ENCODE measurements at places on chromosomes 12 and 14.

- no peak for DNase-seq
Observed at GRCh38 chr14:96507723-96508122, 5.5 kb downstream of the PAPOLA start.

DNA sequence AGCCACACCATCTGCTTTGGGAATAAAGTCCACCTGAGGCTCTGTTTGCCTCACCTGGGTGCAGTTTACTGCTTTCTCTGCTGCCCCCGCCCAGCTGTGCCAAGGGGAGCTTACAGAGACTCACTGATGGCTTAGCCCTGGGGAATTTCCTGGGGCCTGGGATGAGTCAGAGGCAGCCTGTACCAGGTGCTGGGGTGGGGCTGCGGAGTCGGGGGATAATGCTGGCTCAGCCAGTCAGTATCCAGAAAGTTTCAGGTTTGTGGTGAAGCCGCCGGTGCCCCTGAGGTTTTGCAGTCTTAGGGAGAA, 22.3 kb downstream of the PLEKHG3 start:
- no peak for DNase-seq

DNA sequence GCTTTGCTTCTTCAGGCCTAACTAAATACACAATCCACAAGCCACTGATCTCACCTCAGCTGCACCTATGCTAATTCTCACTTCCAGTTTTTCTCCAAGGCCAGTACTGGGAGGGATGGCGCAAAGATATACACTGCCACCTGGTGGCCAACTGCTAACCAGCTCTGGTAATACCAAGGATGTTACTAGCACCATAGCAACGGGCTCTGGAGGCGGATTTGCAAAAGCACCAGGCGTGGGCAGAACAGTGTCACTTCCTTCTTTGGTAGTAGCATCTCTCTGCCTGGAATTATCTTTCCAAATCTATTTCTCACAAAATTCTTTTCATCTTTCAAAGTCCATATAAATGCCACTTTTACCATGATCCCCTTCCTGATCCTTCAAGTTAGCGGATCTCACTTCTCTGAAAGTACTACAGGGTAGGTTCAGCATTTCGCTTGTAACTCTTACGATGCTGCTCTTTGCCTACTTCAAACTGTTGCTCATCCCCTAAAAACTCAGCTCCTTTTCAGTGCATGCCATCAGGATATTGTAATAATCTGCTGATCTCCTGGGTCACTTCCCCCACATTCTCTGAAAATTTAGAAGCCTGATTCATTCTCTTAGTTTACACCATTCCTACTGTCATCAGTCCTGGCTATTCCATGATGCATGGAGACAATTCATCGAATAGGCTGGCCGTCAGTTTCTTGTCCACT, 37.1 kb upstream of the FOXJ2 start:
- peak; percentile 79 for DNase-seq

GRCh38 chr12:92138144-92138543, 7.5 kb downstream of the BTG1 start:
- no peak for DNase-seq

GRCh38 chr12:57175428-57176138, 28.2 kb upstream of the LRP1-AS start:
- peak; percentile 29 for DNase-seq

DNA sequence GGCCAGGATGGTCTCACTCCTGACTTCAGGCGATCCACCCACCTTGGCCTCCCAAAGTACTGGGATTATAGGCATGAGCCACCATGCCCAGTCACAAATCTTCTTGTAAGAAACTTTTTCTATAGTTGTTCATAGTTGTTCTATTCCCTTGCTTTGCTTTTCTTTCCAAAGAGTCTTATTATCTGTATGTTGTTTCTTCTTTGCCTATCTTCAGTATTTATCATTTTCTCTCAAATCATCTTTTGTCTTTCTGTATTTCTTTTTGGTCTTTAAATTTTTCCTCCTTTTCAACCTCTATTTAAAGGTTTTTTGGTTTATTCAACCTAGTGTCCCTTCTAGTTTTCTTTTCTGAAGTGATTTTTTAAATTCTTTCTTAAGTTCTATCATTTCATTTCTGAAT, 68.7 kb downstream of the LRP6 start:
- no peak for DNase-seq

- no peak for DNase-seq
Observed at GRCh38 chr12:89379148-89379838, 27.0 kb upstream of the DUSP6 start.

DNA sequence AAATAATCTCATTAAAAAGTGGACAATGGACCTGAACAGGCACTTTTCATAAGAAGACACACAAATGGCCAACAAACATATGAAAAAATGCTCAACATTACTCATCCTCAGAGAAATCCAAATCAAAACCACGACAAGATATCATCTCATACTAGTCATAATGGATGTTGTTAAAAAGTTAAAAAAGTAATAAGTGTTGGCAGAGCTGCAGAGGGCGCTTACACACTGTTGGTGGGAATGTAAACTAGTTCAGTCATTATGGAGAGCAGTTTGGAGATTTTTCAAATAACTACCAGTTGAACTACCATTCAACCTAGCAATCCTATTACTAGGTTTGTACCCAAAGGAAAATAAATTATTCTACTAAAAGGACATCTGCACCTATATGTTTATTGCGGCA, 47.2 kb downstream of the FOXG1 start:
- no peak for DNase-seq

DNA sequence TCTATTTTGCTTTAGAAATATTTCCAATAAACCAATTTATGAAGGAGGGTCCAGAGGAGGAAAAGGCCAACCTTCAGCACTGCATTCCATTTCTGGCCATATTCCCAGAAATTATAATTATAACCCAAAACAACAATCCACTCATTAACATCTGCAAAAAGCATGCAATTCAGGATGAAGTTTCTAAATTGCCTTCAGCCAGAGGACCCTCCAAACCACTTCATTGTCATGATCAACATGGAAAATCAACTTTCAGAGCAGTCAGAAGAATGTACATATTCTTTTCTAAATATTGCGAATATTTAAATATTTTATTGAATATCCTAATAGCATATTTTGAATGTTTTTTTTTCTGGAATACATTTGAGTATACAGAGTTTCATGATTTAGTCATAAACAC, 332.6 kb upstream of the TMEM132C start:
- DNase-seq: no peak

DNA sequence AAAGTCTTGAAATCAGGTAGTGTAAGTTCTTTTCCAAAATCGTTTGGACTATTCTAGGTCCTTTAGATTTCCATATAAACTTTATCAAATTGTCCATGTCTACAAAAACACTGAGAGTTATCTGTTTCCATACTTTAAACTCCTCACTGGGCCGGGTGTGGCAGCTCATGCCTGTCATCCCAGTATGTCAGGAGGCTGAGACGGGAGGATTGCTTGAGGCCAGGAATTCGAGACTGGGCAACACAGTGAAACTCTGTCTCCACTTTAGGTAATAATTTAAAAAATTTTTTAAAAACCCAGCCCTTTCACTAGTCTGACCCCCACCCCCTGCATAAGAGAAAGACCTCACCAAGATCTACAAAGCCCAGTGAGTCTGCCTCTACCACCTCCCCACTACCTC, 6.4 kb upstream of the ISM2 start:
- no peak for DNase-seq

GRCh38 chr14:100546051-100546443, 41.2 kb downstream of the BEGAIN start:
- no peak for DNase-seq

- no peak for DNase-seq
Observed at GRCh38 chr12:77932216-77932615, 101.5 kb downstream of the NAV3 start.

GRCh38 chr12:46609674-46610073, 216.1 kb downstream of the SLC38A4 start:
- no peak for DNase-seq

- DNase-seq: no peak
Observed at GRCh38 chr14:89566644-89567415, 149.8 kb upstream of the FOXN3 start.

GRCh38 chr12:105057174-105057573, 27.1 kb downstream of the ALDH1L2 start:
- DNase-seq: no peak

DNA sequence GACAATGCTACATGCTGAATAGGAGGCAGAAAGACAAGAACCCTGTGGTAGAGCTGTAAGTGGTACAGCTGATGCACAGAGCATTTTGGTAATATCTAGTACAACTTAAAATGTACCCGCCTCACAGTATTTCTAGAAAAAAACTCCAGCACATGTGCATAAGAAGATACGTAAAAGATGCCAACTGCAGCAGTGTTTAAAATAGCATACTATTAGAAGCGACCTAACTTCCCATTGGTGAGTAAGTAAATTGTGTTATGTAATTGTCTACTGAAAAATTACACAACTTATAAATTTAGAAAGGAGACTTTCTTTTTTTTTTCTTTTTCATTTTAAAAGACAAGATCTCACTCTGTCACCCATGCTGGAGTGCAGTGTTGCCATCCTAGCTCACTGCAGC, 114.3 kb upstream of the CAND1 start:
- no peak for DNase-seq

GRCh38 chr12:112837629-112838197, 46.2 kb downstream of the RPH3A start:
- DNase-seq: no peak

DNA sequence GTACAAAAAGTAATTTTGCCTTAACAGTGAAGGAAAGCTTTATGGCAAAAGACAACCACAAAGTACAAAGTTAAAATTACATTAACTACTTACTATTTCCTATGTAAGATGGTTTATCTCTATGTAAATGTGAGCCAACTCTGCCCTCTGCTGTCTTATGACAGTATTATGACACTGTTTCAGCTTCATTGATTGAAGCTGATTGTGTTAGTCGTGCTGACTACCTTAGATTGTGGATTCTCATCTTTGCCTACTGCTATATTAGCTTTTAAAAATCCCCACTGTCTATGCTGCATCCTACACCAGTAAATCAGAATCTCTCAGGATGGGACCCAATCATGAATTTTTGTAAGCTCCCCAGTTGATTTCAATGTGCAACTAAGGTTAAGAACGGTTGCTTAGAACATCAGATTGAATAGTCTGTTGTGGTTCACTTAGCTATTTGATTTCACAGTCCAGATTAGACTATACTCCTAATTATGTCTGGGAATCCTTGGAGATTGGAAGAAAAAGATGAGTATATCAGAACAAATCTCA, 12.2 kb upstream of the SPTB start:
- no peak for DNase-seq

DNA sequence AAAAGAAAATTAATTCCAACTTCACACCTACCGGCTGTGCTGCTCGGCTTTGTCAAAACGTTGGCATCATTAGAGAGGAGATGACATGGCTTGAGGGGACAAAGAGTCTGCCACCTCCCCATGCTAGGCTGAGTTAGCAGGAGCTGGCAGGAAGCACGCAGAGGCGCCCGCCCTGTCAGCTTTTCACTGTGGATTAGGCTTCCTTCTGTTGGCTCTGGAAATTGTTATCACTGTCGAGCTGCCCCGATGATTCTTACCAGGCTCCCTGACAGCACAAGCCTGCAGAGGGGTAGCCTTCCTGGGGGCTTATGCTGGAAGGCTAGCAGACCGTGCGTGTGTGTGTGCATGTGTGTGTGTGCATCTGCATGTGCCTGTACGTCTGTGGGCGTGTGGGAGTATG, 490.9 kb upstream of the TBX3 start:
- DNase-seq: no peak

DNA sequence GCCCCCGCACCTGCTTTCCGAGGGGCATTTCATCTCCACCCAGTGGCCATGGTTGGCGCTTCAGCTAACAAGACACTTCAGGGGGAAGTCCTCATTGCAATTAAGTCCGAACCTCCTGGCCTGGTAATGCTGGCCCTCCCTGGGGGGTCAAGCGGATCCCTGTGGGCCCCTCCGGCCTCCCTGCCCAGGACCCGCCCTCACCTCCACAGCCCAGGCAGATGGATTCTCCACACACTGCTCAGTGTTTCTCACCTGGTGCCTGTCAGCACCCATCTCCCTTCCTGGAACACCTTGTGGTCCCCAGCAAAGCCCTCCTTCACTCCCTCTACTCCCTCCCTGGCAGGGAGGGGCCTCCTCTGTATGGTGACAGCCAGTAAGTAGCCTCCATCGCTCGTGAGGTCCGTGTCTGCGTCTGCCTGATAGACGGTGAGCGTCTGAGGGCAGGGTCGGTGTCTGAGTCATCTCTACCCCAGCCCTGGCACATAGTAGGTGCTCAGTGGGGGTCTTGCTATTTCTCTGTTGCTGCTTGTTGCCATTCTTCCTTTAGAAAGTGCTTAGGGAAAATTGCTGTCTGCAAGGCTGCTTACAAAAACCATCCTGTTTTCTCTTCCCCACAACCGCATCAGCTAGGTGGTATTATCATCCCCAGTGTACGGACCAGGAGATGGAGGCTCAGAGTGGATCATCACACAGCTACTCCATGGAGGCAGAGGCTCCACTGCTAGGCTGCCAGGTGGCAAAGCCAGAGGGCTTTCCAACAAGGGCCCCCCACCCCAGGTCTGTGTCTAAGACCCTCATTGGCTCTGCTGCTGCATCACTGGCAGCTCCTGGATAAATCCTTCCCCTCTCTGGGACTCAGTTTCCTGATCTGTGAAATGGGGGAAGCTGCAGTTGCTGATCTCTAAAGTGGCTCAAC, 39.7 kb upstream of the EML1 start:
- no peak for DNase-seq

- DNase-seq: no peak
Observed at GRCh38 chr12:69978020-69978419, 153.0 kb downstream of the MYRFL start.

DNA sequence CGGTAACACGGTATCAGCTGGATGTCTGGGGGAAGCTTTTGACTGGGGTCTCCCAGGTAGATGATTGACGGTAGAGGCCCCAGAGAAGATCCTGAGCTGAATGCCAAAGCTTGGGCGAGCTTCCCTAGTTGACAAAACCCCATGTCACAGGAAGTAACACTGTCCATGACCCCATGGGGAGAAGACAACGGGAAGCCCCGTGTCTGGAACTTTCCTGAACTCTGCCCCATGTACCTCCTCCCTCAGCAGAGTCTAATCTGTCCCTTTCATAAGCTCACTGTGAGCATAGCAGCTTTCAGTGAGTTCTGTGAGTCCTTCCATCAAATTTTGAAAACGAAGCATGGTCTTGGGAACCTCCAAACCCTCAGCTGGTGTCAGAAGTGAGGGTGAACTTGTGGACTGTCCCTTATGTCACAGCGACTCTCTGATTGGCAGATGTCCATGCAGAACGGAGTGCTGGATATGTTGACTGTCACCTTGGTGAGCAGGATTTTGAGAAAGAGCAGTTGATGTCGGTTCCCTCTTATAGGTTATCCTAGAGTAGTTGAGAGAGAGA, 29.7 kb upstream of the BEGAIN start:
- DNase-seq: no peak

DNA sequence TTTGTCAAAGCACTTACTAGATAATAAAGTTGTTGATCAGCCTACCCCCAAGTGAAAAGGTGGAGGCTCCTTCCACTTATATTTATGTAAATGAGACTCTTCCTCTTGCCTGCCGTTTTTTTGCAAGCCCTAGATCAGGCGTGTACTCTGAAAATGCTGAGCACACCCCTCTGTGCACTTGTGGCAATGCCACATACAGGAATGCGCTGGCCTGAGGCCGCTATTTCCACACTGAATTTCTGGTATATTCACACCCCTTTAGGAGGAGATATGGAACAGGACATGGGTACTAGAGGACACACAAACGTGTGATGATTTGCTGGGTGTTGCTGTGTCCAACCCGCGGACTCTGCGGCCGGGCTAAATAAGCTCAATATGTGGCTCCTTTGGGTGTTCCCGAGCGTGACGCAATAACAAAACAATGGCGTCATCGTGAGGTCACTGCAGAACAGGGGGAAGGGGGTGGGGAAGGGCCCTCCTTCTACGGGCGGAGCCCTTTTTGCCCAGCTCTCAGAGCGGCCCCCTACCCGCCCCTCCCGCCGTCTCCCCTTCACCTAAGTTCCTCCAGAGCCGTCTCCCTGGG, 554 bp upstream of the TSPAN31 start:
- peak; percentile 59 for DNase-seq
